G401 (cell line): ENCODE measurements at places on chromosomes 12 and 14. TPM values are rescaled to one million over a fixed set of nuclear protein-coding genes. Genes with fewer than 3 reads are reported as not detected.

TEX22 gene
- total RNA-seq: 0.41 and 2.0 TPM in 2 replicates

KRT71 gene
- not detected in 2 replicates for total RNA-seq

DHRS2 gene
- total RNA-seq: 0.61 and 3.7 TPM in 2 replicates

MAP3K9 gene
- 3.3 and 3.8 TPM in 2 replicates for total RNA-seq

TUNAR gene
- not detected in 2 replicates for total RNA-seq

KRT85 gene
- total RNA-seq: not detected in 2 replicates

CIROP gene
- not detected in 2 replicates for total RNA-seq

MED6 gene
- 41.0 and 71.7 TPM in 2 replicates for total RNA-seq

KRT72 gene
- total RNA-seq: not detected in 2 replicates

ARHGEF25 gene
- 4.6 and 5.7 TPM in 2 replicates for total RNA-seq

KRT78 gene
- 0.61 TPM in 1 of 2 replicates, not detected in the other for total RNA-seq

SELPLG gene
- total RNA-seq: 0.74 and 1.1 TPM in 2 replicates

SMOC1 gene
- not detected in 2 replicates for total RNA-seq

GPRC5A gene
- 22.8 and 23.8 TPM in 2 replicates for total RNA-seq

SERPINA4 gene
- not detected in 2 replicates for total RNA-seq

FAM234B gene
- 44.1 and 59.4 TPM in 2 replicates for total RNA-seq

KERA gene
- not detected in 2 replicates for total RNA-seq

ANKRD33 gene
- not detected in 2 replicates for total RNA-seq

SERPINA9 gene
- not detected in 2 replicates for total RNA-seq

KRT3 gene
- total RNA-seq: not detected in 2 replicates

EP400 gene
- 5.2 and 5.5 TPM in 2 replicates for total RNA-seq

KRT84 gene
- total RNA-seq: not detected in 2 replicates

TMX1 gene
- total RNA-seq: 33.8 and 57.2 TPM in 2 replicates

KRT80 gene
- total RNA-seq: 0.37 and 0.44 TPM in 2 replicates

SLC10A1 gene
- total RNA-seq: not detected in 2 replicates

SLC6A15 gene
- total RNA-seq: 4.7 and 16.9 TPM in 2 replicates

SLC8B1 gene
- total RNA-seq: 8.2 and 19.2 TPM in 2 replicates

FGF23 gene
- total RNA-seq: not detected in 2 replicates

MORN3 gene
- 0.41 and 0.80 TPM in 2 replicates for total RNA-seq

HOXC5 gene
- total RNA-seq: not detected in 2 replicates

MFAP5 gene
- total RNA-seq: not detected in 2 replicates

TMEM119 gene
- 0.58 and 7.3 TPM in 2 replicates for total RNA-seq

OAS2 gene
- not detected in 2 replicates for total RNA-seq

SNRNP35 gene
- total RNA-seq: 6.3 and 9.1 TPM in 2 replicates

KRT75 gene
- 0.20 and 0.43 TPM in 2 replicates for total RNA-seq

ARL1 gene
- total RNA-seq: 53.4 and 92.6 TPM in 2 replicates

TOMM20L gene
- not detected in 2 replicates for total RNA-seq

NID2 gene
- not detected in 2 replicates for total RNA-seq

ASB2 gene
- 7.9 and 9.9 TPM in 2 replicates for total RNA-seq

SLCO1C1 gene
- total RNA-seq: not detected in 2 replicates

PLEKHA5 gene
- 8.2 and 14.7 TPM in 2 replicates for total RNA-seq

C1QL4 gene
- total RNA-seq: 9.7 and 16.4 TPM in 2 replicates

DDN gene
- 2.3 and 5.2 TPM in 2 replicates for total RNA-seq

SERPINA12 gene
- not detected in 2 replicates for total RNA-seq

RALGAPA1 gene
- total RNA-seq: 11.1 and 17.6 TPM in 2 replicates
